ENCODE measurements at places on chromosomes 2 and 18. TPM values are rescaled to one million over a fixed set of nuclear protein-coding genes. Genes with fewer than 3 reads are reported as not detected.

Gene PXDN
- 88.7 TPM for total RNA-seq

Gene LCT
- not detected for total RNA-seq

Gene ZNF512
- 59.0 TPM for total RNA-seq

DNA sequence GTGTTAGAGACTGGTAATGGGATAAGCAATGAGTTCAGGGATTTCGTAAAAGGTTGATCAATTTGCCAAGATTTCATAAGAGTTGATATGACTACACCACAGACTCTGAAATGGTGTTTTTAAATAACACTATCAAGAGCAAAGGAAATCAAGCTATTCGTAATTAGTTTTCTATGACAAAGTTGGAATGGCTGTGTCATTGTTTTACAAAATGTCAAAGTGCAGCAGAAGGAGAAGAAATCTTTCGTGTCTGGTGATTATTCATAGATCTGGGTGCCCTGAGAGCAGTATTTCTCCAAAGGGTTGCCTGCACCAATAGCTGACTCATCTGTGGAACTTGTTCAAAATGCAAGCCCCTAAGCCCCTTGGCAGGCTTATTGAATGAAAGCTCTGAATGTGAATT lies 70.1 kb downstream of the NABP1 start:
- no peaks in the 10 kb centered on the region for H3K27me3 ChIP-seq
- DNase-seq, result no peak
- no peaks in the 10 kb centered on the region for H3K36me3 ChIP-seq
- H3K27ac ChIP-seq, result no peak overlapping the region

GRCh38 chr2:225196579-225196978 lies 154.3 kb upstream of the DOCK10 start:
- no peaks in the 10 kb centered on the region for H3K4me1 ChIP-seq
- H3K27ac ChIP-seq, result no peak overlapping the region
- no peaks in the 10 kb centered on the region for H3K36me3 ChIP-seq
- no peak for DNase-seq

- no peak overlapping the region for H3K4me3 ChIP-seq
- no peaks in the 10 kb centered on the region for H3K27me3 ChIP-seq
- H3K27ac ChIP-seq, result no peak overlapping the region
- no peak for DNase-seq
- H3K36me3 ChIP-seq, result no peaks in the 10 kb centered on the region
- H3K4me1 ChIP-seq, result no peaks in the 10 kb centered on the region
Observed at GRCh38 chr2:75594596-75594995, 33.9 kb upstream of the EVA1A start.

DNA sequence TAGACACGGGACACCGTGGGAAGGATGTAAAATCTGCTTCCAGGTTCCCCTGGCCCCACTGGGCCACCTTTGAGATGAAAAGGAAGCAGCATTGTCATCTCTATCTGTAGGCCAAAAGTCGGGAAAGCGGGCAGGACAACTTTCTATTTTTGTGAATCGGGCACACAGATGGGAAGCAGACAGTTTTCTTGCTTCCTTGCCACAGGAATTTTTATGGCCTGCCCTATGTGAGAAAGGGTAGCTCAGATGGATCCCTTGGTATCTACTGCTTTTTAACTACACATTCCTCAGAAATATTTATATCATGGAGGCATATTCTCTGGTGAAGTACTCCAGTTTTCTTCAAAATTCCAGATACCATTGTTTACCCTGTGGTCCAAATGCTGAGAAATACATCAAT lies 735.5 kb downstream of the CBLN2 start:
- H3K27me3 ChIP-seq, result no peaks in the 10 kb centered on the region
- H3K4me3 ChIP-seq, result no peak overlapping the region
- DNase-seq, result no peak
- H3K4me1 ChIP-seq, result no peaks in the 10 kb centered on the region
- H3K36me3 ChIP-seq, result no peaks in the 10 kb centered on the region
- no peak overlapping the region for H3K27ac ChIP-seq

GRCh38 chr2:99404797-99405669 lies 67.8 kb downstream of the EIF5B start:
- no peak overlapping the region for H3K4me3 ChIP-seq
- H3K27me3 ChIP-seq, result no peaks in the 10 kb centered on the region
- no peaks in the 10 kb centered on the region for H3K4me1 ChIP-seq
- no peak overlapping the region for H3K27ac ChIP-seq

- no peaks in the 10 kb centered on the region for H3K36me3 ChIP-seq
- H3K27ac ChIP-seq, result no peak overlapping the region
- no peak overlapping the region for H3K4me3 ChIP-seq
- no peaks in the 10 kb centered on the region for H3K4me1 ChIP-seq
Observed at GRCh38 chr2:222892761-222893160, 31.9 kb downstream of the ACSL3 start.
